ENCODE measurements at places on chromosomes 1 and 21.
A peak's percentile ranks its signal among the peaks of the same experiment; 100 is the strongest.

DNA sequence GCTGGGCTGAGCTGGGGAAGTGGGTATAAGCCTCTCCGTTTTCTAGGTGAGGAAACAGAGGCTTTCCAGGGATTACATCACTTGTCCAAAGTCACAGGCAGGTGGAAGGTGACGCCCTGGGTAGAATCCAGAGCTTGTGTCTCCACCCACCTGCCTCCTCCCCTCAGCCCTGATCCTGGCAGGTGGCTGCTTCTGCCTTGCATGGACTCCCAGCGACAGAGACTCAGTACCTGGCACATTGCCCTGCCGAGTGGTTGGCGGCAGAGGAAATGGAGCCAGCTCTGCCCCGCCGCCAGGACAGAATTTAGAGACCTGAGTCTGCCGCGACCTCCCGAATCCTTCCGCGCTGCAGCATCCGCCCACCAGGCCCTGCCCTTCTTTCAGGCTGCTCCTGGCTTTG lies 2.1 kb downstream of the PLA2G2E start:
- no peak for DNase-seq

GRCh38 chr1:19800076-19800804 lies 524 bp upstream of the TMCO4 start:
- DNase-seq: peak; percentile 57

DNA sequence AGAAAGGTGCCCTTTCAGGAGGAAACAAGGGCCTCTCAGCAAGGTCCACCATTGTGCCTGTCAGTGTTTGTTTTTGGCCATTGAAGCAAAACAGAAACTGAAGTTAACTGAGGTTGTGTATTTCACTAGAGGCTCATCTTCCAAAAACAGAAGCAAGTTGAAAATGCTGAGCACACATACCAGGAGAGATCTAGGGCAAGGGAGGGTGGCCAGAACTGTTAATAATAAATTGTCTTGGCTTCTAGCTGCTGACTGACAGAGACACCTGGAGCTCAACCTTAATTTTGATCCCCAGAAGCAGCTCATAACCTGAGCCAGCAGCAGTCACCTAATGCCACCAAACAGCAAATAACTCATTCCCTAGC lies 5.2 kb downstream of the AGMAT start:
- no peak for DNase-seq

DNA sequence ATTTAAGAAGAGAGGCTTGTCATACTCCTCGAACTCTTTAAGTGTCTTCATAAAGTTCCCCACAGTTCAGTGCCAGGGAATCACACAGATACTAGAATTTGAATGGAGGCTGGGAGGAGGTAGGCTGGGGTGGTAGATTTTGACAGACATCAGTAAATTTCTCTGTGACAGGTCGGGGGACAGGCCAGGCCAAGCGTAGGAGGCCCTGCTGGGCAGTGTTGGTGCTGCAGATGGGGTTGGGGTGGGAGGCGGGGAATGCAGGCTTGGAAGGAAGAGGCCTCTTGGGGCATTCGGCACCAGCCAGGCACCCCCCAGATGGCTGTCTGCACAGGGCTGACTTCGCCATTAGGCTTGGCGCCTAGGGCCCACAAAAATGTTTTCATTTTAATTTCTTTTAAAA lies 84.0 kb downstream of the MAN1C1 start:
- DNase-seq: no peak

DNA sequence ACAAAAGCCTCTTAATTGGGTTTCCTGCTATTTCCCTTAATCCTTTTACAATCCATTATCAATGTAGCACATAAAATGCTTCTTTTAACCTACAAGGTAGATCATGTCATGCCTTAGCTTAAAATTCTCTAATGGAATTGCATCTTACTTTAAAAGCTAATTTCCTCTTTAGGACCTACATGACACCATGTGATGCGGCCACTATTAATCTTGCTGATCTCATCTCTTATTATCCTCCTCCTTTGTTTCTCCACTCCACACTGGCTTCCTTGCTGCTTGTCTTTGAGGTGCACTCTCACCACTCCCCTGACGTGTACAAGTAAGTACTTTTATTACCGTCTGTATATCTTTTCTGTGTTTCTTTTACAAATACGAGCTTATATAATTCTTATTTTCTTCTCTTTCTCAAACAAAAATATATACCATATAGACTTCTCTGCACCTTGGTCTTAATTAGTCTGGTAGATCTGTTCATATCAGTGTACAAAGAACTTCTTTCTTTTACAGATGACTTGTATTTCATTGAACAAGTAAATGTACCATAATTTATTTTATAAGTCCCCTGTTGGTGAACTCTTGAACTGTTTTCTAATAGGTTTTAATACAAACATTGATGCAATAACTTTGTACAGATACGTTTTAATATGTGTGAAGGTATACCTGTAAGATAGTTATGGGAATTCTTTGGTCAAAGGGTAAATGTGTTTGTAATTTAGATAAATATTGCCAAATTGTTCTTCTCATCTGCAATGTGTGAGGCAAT lies 28.2 kb downstream of the GPR88 start:
- DNase-seq: no peak

Measured in stimulated activated naive CD8-positive, alpha-beta T cell treated with anti-CD3 and anti-CD28 coated beads, Interleukin-15, Interleukin-2, amounts not matched to agents 100 U/mL and 50 U/mL, for 24 hours (primary cell).